Cortex of kidney (tissue), 1 donor: ENCODE measurements at places on chromosomes 12 and 14.

DNA sequence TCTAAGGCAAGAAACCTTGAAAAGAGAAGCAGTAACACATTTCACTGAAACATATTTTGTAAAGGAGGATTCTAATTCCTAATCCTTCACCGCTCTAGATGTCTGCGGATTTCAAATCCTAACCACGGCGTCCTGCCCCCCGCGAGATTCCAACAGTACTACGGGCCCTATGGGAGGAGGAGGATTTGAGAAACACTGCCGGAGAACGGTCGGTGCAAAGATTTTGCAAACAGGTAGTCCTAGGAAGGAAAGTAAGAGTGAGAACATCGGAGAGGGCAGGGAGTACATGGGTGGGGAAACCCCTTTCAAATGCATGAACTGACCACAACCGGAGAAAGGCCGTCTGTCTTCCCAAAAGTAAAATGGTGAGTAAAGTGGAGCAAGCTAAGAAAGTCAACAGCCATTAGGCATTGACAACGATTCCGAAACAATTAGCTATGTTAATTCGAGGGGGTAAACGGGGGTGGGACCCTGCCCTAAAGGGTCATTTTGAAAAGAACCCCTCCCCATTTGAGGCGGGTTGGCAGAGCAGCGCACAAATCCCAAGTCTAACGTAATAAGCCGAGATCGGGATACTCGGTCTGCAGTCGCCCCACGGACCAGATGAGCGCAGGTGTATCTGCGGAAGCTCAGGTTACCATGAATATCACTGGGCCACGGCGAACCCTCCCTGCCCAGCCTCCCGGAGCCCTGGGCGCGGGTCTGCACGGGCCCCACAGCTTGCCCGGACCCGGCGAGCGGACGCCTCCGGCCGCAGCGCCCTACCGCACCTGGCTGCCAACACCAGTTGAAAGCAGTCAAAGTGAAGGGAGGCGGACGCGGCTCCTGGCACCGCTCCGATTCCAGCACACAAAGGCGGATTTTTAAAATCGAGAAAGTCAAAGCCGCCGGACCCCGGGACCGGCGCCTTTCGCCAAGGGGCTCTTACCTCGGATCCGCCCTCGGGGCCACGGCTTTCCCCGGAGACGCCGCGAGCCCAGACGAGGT lies 662 bp downstream of the EPS8 start:
- no peak for DNase-seq

- no peak for DNase-seq
Measured at GRCh38 chr14:38743966-38744584, 359.0 kb downstream of the SEC23A start.

- no peak for DNase-seq
Measured at GRCh38 chr12:125249066-125249824, 184.0 kb downstream of the AACS start.

- no peak for DNase-seq
Measured at GRCh38 chr12:49462083-49462744, 76.6 kb upstream of the KCNH3 start.

- DNase-seq: no peak
Measured at GRCh38 chr12:26871985-26872384, 39.0 kb upstream of the ITPR2 start.

DNA sequence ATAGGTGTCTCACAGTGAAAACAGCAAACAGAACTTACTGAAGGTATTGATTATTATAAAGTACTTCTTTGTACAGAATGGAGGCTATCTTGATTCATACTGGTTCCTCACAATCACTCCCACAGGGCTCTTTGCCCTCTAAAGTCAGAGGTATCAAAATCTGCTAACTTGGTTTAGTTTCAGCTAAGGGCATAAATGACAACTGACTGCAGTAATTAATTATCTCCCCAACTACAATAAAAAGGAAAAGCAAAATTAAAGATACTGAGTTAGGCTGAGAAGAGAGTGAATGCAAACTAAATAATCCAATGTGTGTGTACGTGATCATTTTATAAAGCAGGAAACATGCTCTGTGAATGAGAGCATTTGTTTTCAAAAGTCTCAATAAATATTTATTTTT lies 338.7 kb downstream of the ACSS3 start:
- DNase-seq: no peak

DNA sequence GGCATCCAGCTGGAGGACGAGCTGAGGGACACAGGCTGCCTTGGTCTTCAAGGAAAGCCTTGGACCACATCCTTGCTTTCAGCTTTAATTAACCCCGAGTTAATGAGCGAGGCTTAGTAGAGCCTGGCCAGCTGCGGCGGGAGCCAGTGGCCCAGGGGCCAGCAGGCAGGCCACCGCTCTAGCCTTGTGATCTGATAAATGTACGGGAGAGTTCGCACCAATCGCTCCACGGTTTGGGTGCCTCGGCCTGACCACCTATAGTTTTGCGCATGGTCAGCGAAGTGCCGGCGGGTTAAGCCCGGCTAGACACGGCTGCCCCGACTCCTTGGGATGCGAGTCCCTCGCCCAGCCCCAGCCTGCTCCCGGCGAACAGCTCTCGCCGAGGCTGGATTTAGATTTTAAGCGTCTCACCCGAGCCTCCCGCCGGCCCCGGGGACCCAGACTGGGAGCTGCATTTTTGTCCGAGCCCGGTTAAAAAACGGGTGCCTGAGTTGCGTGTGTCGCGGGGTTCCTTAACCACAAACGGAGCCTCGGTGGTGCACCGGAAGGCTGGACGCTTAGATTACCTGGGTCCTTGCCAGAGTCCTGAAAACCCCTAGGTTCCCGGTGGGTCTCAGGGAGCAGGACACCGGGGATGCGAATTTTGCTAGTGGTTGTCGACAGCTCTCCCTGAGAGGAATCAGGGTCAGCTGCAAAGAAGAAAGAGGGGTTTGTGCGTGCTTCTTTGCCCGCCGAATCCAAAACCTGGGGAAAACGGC lies 2.9 kb upstream of the HOXC12 start:
- DNase-seq: no peak

DNA sequence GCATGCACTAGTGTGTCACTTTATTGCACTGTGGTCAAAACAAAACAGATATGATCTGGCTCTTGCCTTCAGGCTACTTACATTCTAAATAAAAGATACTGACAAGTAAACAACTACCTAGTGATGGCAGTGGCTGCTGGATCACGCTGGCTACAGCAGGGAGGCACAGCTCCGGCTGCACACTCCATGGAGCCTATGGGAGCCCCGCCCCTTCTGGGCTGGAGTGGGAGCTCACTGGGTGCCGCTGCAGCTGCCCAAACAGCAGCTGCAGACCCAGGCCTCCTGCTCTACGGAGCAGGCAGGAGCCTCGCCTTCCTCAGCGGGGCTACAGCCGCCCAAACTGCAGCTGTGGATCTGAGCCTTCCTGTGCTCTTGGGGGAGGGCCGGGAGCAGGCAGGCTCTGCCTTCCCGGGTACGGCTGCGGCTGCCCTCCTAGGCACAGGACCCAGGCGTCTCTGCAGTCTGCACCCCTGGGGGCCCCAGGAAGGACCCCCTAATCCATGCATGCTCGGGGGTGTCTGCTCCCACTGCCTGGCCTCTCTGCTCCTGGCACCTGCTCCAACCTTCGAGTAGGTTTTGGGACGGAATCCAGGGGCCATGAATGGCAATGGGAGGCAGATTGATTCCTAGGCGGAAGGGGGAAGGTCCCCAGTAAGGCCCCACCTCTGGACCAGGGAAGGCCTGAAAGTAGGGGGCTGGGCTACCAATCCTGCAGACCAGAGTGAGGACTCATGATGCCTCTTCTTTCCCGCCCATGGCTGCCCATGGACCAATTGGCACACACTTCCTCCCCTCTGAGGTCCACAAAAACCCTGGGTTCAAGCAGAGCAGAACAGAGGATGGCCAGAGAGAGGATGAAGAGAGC lies 253.1 kb downstream of the ANO6 start:
- DNase-seq: no peak

DNA sequence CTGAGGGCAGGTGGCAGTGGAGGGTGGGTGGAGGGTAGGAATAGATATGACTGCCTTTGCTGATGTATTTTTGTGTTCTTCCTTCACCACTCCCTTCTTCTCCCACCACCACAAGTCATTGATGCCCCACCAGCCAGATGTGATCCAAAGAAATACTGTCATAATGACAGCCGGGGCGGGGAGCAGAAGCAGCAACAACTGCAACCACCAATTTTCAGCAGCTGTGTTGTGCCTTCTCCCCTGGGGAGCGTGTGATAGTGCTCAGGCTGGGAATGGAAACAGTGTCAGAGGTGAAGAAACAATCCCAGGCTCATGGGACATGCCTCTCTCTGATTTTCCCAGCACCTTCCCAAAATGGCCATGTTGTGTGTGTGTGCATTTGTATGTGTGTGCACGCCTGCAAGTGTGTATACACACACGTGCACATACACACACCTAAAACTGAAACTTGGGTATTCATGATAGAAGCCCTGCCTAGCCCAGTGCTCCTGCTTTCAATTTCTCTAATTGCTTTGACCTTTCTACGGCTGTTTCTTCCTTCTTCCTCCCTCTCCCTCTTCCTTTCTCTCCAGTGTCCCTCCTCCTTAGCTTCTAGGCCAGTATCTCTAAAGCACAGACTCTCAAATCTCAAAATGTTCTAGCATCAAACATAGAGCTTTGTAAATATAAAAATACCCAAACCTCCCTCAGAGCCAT lies 299.2 kb upstream of the FKBP4 start:
- DNase-seq: no peak

- DNase-seq: no peak
Measured at GRCh38 chr12:32568228-32568627, 110.9 kb upstream of the DNM1L start.

DNA sequence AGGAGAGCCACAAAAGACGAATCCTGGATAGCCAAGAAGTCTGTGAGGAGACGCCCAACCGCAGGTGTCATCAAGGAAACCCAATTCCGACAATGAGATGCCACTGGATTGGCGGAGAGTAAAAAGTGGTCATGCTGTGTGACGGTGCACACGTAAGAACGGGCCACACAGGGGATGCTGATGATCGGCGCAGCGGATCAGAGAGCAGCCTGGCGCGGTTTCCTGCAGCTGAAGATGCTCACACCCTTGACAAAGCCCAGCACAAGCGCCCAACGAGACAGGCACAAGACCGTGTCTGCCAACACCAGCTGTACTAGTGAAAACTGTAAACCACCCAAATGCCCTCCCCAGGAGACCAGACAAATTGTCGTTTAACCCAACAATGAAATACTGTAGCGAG lies 55.8 kb downstream of the CCDC85C start:
- DNase-seq: no peak

DNA sequence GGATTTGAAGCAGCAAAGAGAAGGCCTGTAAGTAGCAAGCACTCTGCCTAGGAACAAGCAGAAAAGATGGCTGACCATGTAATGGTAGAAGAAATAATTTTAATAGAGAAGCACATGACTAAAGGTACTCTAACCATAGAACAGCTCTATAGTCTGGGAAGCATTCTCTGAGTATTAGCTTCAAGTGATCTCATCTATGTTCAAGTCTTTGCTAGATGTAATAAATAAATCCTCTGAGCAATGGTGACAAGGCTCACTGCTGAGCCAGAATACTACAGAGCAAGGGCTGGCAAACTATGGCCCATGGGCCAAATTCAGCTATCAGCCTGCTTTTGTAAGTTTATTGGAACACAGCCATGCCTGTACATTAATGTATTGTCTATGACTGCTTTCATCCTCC lies 84.8 kb downstream of the PEBP1 start:
- no peak for DNase-seq

DNA sequence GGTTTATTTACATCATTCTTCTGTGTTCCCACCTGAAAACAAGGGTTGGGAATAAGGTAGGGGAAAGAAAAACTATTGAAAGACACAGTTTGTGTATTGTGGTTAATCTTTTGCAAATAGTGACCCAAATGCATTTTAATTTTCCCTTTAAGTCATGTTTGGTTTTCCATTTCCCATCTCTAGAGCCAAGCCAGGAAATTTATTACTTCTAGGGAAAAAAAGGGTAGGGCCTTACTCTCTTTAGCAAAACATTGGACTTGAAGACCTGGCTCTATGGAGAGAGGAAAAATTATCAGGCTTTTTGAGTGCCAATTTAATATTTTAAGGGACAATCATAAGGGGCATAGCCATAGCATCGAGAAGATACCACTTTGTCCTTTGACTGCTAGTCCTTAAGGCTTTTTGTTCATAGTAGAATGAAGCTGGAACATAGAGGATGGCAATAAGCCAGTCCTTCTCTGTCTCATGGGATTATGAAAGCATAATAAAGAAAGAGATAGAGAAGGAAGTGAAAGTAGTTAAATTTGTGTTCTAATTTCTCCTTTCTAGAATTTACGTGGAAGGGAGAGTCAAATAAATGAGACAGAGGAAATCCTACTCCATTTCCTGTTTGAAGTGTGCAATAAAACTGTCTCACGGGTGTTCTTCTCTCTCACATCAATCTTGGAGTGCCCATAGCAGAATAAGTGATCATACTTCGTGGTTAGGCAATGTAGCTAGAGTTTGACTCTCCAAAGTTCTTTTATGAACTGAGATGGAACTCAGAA lies 50.9 kb upstream of the PPFIA2 start:
- DNase-seq: no peak

DNA sequence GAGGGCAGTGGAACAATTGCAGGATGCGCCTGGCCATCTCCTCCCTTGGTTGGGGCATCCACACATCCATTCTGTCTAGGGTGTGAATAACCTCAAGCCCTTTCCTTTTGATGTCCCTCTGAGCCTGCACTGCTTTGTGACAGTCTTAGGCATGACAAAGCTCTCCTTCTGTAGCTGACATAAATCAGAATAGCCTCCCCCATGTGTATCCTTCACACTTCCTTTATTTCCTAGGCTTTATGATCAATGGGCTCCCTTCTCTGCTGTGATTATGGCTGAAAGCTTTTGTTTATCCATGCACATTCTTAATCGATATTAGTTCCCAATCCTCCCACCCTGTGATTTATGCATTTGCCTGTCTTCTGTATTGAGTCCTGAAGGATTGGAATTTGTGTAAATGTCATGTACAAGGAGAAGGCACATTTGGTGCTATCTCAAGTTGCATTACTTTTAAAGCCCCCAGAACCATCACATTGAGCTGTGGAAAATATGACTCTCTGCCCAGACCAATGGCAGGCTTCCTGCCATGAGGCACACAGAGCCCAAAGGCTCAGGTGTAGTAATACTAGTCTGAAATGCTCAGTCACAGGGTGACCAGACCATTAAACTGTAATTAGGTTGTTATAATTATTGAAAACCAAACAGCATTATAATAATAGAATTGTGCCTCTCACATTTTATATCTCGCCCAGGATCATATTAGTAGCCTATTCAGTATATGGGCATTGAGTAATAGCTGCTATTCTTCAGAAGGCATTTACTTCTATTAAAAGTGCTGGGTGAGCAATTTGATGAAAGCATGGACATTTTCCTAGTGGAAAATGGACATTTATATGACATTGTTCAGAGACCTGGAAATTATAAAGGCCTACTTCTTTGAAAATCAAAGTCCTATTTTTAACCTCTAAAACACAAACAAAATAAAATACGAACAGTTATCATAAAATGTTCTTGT lies 14.0 kb downstream of the EMP1 start:
- no peak for DNase-seq

DNA sequence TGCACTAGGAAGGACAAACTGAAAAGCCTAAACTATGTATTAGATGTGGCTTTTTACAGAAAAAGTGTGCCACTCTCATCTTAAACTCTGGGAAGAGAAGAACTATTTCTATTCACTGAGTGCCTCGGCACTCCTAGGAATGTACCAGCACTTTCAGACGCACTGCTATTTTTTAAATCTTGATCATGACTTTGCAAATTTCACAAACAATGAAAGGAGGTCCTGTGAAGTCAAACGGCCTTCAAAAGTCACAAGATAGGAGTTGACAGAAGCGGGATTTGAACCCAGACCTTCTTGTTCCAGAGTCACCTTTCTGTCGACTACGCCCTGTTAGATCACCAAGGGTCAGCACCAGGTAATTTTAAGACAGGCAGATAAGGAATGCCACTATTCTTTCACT lies 365.4 kb downstream of the VRK1 start:
- DNase-seq: no peak

GRCh38 chr14:93040982-93041381 lies 74.7 kb downstream of the ITPK1 start:
- DNase-seq: no peak
